ENCODE measurements at places on chromosomes 3 and 15.

- DNase-seq: peak; percentile 1
Observed at GRCh38 chr3:32340039-32340438, 51.6 kb upstream of the CMTM7 start.

DNA sequence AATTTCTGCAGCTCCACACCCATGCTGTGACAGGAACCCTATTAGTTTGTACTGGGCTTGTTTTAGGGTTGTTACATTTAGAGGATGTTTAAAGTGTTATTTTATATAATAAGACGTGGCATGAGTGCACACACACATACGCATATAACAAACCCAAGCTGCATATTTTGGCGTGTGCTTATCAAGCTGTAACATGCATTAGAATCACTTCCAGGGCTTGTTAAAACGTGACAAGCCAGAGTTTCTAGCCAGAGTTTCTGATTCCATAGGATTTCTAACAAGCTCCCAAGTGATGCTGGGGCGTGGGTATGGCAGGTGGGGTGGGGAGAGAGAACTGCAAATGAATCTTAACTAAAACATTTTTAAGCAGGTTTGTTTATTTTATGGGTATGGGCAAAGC lies 17.4 kb downstream of the ONECUT1 start:
- no peak for DNase-seq

DNA sequence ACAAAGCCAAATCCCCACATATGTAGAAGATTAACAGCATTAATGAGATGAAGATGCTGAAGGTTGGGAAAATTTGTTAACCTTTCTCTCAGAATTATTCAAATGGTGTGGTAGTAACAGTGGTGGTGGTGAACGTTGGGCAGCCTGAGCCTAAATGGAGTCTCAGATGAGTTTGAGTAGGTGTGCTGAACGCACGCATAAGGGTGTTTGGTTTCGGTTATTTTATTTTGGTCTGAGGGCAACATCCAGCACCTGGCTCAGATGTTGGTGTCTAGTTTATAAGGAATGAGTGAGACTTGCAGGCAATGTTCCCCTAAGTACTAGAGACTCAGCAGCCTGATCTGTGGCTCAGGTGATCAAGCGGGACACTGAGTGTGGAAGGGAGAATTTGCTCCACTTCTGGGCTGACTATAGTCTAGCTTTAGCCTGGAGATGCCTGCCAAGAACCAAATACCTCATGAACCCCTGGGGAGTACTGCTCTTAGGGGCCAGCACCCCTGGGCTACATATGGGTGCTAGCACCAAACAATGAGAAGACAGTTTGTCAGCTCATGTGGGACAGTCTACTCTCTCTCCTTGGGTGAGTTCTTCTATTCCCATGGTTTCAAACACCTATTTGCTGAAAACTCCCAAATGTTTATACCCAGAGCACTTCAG lies 39.5 kb upstream of the ATP2C1 start:
- no peak for DNase-seq

GRCh38 chr15:89155656-89156055 lies 65.7 kb downstream of the RLBP1 start:
- DNase-seq: no peak

DNA sequence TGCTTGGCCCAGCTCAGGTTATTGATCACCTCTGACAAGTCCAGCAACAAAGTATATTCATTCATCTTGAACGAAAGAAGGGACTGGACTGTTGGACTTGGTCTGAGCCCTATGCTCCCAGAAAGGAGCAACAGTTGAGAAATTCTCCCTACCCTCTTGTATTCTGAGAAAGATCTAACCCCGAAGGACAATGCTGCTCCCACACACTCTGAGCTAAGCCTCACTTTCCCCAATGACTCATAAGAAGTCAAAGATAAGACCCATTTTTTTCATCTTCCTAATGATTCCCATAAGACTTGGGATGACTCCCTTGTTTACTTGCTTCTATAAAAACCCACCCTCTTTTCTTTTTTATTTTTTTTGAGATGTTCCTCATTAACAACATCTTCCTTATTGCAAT lies 549.4 kb upstream of the MDFIC2 start:
- DNase-seq: no peak

GRCh38 chr15:42796955-42797782 lies 60.2 kb upstream of the CDAN1 start:
- no peak for DNase-seq

DNA sequence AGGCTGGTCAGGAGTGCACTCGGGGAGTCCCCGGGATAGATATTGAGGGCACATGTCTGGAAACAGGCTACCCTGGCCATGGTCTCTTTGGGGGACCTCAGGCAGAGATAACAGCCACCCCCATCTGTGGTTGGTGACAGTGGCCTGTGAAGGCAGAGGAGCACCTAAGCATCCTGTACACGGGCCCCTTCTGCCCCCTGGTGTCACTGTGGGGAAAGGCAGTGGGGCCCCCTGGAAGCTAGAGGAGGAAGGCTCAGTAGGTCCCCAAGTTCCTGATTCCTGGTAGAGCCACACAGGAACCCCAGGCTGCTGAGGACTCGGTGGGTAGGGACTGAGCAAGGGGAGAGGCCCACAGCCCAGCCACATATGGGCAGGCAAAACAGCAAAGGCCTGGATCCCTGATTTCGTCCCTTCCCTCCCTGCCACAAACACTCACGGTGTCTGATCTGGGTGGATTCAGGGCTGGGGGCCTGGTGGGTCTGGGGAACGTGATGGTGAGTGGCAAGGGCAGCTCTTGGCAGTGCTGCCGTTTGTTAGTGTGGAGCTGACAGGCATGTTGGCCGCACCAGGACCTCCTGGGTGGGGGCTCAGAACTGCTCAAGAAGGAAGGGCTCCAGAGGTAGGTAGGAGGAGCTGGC lies 14.1 kb upstream of the CXCR6 start:
- no peak for DNase-seq

DNA sequence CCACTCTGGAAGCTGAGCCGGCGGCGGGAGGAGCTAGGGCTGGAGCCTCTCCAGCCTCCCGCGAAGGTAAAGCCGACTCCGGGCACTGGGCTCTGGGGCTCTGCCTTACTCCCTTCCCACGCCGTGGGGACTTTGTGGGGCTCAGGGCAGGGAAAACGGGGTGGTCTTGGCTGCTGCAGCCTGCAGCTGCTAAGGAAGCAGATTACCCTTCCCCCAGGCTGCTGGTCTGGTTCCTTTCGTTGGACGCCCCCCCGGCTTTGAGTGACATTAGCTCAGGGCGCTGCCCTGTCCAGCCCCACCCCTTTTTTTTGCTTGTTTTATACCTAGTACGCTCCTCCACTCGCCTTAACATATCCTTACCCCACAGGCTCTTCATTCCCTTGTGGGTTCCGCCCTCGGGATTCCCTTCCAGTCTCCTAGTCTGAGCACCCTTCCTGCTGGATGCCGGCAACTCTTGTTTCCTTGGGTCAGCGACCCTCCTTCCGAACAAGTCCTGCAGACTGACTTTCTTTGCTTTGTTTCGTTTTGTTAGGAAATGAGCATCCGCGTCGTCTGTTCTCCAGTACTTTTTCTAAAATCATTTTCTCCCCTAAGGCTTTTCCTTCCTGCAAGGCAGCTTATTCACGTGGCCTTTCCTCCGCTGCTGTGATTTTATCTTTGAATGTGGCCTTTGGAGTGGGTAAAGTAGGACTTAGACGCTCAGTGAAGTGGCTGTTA lies 551 bp downstream of the DNAJC13 start:
- no peak for DNase-seq

GRCh38 chr3:146262371-146263110 lies 11.6 kb upstream of the PLSCR4 start:
- no peak for DNase-seq

- no peak for DNase-seq
Observed at GRCh38 chr3:16378415-16378814, 113.4 kb downstream of the OXNAD1 start.

GRCh38 chr15:80674245-80674614 lies 20.9 kb upstream of the ABHD17C start:
- no peak for DNase-seq

- DNase-seq: no peak
Observed at GRCh38 chr3:21729331-21729730, 21.7 kb downstream of the ZNF385D start.

Data from NCI-H187 treated with DMSO at 0.1 percent for 48 hours (cell line).